ENCODE measurements at places on chromosomes 13 and 19.

DNA sequence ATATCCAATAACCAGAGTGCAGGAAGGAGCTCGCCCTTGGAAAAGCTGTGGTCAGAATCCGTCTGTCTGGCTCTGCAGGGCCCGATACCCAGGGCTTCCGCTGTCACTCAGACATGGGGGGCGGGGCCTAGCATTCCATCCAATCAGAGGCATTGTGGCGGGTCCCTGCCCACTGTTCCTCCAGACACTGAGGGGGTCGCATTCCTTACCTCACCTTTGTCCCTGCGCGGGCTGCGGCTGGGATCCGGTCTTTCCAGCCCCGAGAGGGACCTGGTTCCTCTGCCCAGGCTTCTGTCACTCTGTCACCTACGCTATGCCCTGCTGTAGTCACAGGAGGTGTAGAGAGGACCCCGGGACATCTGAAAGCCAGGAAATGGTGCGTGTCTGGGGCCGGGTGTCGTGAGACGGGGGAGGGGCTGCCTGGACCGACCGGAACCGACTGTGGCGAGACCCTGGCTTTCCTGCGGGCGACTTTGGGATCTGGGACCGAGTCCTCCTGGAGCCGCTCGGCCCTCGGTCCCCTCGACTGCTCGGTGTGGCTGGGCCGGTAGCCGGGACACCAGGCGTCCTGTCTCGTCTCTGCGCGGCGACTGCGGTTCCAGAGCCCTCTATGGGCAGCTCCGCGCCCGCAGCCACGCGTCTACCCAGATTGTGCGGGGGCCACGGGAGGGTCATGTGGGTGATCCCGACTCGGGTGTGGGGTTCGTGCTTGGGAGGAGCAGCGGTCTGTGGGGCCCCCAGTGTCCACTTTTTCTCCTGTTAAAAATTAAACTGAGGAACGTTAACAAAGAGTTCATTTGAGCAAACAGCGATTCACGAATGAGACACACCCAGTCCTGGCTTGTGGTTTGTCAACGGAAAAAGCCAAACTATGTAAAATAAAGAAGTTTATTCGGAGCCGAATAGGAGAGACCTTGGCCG is at the start of gene ZNF69:
Gene ZNF69 (plus strand): TSS at position 172 of the 921 bp plus-strand sequence. CDS start 142 bp downstream, at position 314.
- DNase-seq: peak; percentile 73

DNA sequence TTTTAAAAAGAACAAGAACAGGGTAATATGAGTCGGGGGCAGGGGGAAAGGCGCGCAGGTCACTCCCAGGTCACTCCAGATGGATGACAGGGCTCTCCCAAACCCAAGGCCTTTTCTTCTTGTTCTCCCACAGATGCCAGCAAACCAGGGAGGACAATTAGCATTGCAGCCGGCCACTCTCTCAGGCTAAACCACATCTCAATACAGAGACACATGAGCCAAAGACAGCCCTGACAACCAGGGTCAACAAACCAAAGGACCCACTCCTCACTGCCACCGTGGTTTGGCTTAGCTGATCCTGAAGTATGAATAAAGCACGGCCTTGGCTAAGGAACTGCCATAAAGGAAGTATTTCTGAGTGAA is 47.3 kb downstream of the LATS2 start:
- no peak for DNase-seq

DNA sequence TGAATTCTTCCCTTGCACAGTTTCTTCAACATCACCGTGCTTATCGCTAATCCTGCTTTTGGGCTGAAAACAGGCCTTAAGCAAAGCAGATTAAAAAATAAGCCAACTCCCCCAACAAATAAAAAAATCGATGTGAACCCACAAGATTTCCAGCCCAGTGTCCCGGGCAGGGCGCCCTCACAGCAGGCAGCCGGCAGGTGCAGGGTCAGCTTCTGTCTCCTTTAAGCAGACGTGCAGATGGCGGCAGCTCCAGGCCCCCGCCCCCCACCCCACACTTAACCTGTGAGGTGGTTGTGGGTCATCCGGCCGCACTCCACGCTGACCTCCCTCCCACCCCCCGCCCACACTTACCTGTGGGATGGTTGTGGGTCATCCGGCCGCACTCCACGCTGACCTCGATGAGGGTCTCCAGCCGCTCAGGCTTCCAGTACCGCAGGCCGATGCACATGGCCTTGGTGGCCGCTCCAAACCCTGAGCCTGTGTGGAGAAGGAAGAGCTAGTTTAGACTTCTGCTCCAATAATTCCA is 19.8 kb downstream of the ADPRHL1 start:
- DNase-seq: no peak

DNA sequence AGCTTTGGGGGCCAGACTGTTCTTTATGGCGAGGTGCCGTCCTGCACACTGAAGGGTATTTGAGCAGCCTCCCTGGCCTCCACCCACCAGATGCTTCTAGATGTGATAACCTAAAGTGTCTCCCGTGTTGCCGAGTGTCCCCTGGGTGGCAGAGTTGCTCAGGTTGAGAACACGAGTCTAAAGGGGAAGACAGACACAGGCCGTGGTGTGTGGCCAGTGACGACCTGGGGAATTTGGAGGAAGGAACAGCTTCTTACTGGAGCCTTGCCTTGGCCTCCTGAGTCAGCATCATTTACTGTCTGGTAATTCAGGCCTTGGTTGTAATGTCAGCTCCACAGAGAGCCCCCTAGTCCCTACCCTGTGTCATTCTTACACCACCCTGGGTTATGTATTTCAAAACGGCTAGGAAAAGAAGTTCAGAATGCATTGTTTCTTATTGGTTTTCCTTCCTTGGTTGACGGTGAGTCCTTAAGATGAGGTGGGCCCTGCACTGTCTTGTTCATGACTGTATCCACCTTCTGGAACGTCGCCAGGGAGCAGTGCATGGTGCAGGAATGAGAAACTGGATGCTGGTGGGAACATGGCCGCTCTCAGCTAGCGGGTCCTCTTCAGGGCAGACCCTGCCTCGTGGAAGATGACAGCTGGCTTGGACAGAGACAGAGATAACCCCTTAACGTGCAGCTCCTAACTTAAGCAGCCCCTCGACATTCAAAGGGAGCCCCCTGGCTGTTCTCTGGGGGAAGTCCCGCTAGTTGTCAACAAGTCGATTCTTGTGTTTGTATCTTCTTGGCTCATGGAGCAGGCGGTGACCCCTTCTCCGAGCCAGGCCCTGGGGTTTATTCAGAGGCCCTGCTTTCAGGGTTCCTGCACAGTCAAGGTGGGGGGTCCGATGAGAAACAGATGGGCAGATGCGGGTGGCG is 7.2 kb downstream of the SIN3B start:
- DNase-seq: no peak

DNA sequence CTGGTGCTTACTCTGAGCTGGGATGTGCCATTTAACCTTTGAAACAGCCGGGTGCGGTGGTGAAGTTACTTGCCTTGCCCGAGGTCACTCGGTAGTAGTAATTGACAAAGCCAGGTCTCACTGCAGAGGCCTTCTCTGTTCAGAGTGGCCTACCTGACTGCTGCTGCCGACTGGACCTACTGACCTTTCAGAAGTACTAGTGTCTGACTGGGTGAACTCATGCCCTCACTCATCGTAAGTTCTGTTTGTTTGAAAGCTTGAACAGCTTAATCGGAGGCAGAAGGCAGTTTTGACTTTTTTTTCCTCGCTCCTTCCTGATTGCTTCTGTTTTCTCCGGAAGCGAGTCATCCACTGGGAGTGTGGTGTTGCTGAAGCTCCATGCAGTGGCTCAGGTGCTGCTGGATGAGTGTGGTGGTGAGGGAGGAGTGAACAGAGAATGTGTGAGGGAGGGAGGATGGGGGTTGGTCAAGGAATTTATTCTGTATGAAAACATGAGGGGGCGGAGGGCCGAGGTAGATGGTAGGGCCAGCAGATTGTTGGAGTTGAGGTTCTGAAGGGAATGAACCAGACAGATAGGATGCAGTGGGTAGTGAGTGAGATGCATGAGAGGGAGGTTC is 2.7 kb downstream of the SPINT2 start:
- DNase-seq: no peak

DNA sequence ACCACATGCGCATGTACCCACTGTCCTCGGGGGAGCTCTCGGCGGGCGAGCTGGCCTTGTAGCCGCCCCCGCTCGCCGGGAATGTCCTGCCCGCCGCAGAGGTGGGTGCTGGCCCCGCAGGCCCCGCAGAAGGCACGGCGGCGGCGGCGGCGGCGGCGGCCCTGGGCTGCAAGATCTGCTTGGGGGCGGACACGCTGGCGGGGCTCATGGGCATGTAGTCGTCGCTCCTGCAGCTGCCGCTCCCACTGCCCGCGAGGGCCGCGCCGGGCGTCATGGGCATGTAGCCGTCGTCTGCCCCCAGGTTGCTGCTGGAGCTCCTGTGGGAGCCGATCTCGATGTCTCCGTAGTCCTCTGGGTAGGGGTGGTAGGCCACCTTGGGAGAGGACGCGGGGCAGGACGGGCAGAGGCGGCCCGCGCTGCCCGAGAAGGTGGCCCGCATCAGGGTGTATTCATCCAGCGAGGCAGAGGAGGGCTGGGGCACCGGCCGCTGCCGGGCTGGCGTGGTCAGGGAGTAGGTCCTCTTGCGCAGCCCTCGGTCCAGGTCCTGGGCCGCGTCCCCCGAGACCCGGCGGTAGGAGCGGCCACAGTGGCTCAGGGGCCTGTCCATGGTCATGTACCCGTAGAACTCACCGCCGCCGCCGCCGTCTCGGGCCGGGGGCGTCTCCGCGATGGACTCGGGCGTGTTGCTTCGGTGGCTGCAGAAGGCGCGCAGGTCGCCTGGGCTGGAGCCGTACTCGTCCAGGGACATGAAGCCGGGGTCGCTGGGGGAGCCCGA is 2.4 kb downstream of the IRS2 start:
- no peak for DNase-seq

- no peak for DNase-seq
Measured at GRCh38 chr13:51267622-51268021, 45.4 kb downstream of the FAM124A start.

- no peak for DNase-seq
Measured at GRCh38 chr13:38535261-38535660, 151.6 kb upstream of the FREM2 start.

DNA sequence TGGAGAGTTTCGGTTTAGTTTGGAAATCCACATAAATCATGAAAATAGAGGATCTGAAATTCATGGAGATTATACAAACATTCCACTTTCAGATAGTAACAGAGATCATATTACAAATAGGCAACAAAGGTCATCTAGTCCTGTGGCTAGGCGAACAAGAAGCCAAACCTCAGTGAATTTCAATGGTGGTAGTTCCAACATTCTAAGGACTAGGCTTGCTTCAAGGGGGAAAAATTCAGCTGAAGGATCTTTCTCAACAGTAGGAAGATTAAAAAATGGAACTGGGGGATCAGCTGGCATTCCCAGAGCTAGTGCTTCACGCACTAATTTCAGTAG is 47.0 kb downstream of the FOXO1 start:
- DNase-seq: no peak
